ENCODE measurements at places on chromosomes 5 and 9.

DNA sequence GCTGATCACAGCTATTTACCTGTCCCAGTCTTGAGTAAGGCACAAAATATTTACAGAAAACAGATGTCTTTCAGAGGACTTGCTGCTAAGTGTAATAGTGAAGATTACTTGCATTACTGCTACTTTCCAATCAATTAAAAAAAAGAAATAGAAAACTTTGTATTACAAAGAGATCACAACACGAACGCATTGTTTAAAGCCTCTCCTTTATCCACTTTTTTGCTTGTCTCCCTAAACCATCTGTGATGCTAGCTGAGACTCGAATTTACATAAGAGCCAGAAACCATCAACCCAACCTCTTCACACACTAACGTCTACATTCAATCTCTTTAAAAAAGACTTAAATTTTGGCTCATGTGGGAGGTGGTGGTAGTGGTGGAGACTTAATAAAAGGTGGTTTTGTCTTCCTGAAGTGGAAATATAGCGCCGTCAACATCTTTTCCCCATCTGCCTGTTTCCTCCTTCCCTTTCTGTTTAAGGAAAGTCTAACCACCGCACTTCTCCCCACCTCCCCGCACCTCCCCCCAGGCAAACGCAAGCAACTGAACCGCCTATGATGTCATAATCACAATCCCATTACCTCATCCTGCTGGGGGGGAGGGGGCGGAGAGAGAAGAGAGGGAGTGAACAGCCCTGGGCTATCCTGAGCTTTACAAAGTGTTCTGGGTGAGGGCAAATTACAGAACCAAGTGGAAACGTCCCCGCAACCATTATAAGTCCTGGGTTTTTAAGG, 948 bp upstream of the FAM53C start:
- DNase-seq, result no peak

GRCh38 chr5:21765406-21765805, 1087.7 kb downstream of the CDH12 start:
- DNase-seq, result no peak

DNA sequence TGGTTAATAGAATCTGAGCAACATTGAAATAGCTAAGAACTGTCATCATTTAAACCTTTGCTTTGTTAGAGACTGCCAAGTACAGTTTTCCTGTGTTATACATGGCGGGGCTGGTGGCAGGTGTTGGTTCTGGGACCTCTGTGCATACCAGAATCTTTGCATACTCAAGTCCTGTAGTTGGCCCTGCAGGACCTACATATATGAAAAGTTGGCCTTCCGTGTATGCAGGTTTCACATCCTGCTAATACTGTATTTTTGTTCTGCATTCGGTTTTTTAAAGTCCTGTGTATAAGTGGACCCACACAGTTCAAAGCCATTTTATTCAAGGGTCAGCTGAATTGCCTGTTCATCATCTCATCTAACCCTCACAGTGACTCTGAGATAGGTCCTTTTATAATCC, 36.4 kb downstream of the LARP1 start:
- no peak for DNase-seq

DNA sequence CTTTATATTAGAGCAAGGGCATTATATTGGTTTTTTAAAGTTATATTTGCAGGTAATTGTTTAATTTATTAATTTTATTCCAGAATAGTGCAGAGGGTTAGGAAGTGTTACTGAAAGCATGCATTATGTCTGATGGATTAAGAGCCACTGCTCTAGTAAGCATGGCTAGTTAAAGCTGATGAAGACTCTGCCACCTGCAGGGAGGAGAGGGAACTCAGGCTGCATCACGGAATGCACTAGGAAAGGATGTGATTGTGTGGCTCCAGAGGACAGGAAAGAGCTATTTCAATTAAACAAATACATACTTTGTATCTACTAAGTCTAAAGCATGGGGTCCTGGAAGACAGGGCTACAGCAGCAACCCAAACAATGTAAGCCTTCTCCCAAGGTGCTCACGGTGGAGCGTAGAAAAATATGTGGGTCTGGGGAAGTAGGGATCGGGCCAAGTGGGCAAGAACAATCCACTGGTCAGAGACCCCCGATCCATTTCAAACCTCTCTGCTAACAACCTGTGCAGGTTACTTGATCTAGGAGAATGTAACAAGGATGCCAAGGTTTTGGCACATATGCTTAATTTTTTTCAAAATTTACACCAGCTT, 15.3 kb upstream of the GRXCR2 start:
- DNase-seq, result no peak

- DNase-seq, result no peak
These were observed 402.4 kb downstream of the ARHGEF28 start for GRCh38 chr5:74028406-74028805.

DNA sequence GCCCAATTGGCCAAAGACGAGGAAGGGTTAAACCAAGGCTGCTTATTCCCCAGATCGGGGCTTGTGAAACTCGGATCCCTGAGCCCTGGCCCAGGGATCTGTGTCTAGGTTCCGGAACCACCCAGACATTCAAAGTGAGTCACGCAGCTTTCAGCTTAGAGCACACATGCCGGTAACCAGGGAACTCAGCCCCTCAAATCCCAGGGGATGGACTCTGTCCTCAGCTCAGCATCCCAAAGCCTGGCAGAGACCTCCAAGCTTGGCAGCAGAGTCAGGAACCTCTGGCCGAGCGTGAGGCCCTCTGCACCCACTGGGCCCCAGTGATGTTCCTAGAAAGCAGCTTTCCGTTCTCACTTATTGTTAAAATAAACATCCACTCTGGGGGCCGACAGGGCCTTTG, 5.1 kb downstream of the PNPLA7 start:
- DNase-seq, result no peak

GRCh38 chr5:153014194-153014593, 476.3 kb upstream of the GRIA1 start:
- DNase-seq, result no peak

- DNase-seq, result no peak
These were observed 685 bp upstream of the NIPSNAP3A start for GRCh38 chr9:104746798-104747197.

- no peak for DNase-seq
These were observed 93.9 kb upstream of the DMRT1 start for GRCh38 chr9:747567-747966.

- no peak for DNase-seq
These were observed 29.8 kb downstream of the CXXC5 start for GRCh38 chr5:139677736-139678613.

- DNase-seq, result no peak
These were observed 6.4 kb downstream of the PRLR start for GRCh38 chr5:35223787-35224395.

GRCh38 chr5:422323-423232, 20.4 kb upstream of the EXOC3 start:
- DNase-seq, result no peak

GRCh38 chr9:85981369-85981768, 40.4 kb downstream of the NAA35 start:
- DNase-seq, result no peak

GRCh38 chr5:116785106-116785505, 210.5 kb upstream of the SEMA6A start:
- DNase-seq, result no peak

DNA sequence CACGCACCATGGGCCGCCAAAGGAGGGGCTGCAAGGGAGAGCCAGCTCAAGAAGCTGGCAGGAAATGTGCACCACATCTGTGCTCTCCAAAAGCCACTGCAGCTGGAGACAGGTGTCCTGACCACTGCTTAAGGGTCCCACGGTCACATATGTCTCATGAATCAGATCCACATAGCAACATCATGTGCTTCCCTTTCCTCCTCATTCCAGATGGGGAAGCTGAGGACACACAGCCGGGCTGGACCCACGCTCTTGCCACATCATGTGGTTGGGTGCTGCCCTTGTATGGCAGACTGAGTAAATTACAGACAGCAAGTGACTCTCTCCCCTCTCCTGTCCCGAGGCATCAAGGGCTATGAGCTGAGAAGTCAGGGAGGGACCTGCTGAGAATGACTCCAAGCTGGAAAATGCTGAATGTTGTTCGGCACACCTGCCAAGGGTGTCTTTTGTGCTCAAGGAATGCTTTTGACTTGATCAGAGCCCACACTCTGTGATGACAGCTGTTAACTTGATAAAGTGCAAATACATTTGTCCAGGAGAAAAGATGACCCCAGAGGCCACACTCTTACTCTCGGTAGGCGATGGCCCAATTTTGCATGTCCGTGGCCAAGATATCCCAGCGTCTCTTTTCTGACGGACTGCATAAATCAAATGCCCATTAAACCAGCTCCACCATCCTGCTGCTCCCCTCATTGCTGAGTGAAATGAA, 58.2 kb downstream of the NSUN2 start:
- no peak for DNase-seq

GRCh38 chr5:69497006-69497520, 4.5 kb downstream of the OCLN start:
- DNase-seq, result no peak

DNA sequence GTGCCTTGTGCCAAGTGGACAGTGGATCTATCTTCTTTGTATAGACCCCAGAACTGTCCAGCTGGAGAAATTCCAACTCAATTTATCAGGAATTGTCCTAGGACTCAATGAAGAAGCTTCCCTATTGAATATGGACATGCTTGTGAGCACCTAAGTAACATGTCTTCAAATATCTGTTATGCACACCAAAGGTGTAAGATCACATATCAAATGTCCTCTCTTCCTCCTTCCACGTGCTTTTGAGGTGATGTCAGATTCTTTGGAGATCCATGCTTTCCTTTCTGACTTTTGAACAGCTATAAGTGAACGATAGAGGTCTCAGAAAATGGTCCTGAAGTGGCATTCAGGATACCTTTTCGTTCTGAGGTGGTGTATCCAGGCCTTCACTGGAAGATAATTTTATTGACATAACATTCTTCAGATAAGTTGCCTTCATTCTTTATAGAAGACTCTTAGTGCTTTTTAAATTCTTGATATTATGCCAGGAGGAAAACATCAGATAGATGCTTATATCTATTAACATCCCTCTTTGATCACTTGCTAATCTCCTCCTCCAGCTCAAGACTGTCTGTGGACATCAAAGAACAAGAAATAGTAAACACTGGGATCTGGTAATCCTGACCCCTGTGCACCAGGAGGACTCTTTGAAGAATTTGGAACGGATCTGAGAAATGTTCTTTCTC, 246.4 kb downstream of the SMARCA2 start:
- DNase-seq, result no peak

- DNase-seq, result no peak
These were observed 72.5 kb downstream of the MRPS30 start for GRCh38 chr5:44881266-44881665.

DNA sequence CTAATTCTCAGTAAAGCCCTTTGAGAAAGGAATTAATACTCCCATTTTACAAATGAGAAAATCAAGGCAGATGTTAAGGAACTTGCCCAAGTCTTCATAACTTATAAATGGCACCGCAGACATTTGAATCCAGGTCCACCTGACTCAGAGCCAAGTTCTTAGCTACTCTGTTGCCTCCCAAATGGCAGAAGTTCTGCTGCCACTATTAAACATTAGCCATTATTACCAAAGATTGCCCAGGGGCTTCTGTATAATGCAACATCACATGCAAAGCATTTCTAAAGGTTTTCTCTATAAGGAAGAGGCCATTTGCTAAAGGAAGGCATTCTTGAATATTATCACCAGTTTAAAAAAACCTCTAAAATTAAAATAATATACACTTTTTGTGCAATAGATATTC, 28.3 kb downstream of the TPD52L3 start:
- no peak for DNase-seq

DNA sequence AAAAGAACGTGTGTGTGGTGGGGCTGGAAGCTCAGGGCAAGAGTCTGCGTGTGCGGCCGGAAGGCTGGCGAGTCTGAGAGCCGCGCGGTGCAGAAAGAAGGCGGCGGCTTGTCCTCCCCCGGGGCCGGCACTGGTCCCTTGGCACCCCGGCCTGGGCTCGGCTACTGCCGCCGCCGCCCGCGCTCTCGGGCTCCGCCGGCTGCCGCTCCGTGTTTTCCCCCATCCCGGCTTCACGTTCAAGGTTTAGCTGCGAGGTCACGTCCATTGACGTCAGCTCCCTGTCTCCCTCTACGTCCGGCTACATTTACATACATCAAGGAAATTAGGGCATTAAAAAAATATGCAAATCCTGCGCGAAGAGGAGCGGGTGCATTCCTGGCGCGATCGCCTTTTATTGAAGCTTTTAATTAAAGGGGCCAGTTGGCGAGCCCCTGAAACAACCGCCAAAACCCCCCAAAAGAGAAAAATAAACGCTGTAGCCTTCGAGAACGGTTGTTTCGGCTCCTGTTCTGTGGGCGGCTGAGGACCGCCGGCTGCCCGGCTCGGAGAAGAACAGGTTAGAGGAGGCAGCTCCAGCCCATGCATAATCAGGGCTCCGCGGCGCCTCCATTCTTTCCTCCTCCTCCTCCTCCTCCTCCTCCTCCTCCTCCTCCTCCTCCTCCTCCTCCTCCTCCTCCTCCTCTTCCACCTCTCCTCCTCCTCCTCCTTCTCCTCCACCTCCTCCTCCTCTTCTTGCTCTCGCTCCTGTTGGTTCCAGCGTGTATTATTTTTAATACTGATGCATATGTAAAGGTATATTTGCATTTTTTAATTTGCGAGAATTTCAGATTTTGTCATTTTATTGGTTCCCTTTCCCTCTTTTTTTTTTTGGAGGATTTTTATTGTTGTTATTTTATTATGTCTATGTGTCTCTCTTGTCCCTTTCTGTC, 207.0 kb downstream of the MEF2C start:
- DNase-seq, result no peak

DNA sequence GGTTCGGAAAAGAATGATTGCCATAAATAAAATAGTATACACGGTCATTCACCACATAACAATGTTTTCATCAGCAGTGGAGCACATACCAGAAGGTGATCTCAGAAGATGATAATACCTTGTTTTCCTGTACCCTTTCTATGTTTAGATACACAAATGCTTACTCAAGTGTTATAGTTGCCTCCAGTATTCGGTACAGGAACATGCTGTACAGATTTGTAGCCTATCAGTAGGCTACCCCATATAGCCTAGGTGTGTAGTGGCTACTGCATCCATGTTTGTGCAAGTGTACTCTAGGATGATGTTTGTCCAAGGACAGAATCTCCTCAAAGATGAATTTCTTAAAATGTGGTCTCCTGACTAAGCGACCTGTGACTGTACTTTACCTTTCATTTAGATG, 59.2 kb downstream of the ICE1 start:
- DNase-seq, result no peak

GRCh38 chr5:1540166-1540565, 16.4 kb upstream of the LPCAT1 start:
- DNase-seq, result no peak

DNA sequence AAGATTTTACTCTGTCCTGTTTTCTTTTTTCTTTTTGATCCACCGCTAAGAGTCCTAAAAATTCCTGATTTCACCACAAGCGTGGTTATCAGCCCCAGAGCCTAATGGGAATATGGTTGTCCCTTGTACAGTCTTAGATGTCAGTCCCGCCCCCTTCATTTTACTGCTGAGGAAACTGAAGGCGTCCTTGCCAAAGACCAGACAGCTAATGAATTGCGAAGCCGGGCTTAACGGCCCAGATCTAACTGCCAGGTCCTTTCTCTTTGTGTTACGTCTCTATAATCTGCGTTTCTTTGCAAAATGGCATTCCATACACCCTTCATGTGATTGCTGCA, 497 bp downstream of the NSA2 start:
- no peak for DNase-seq

GRCh38 chr5:464446-464842, 21.5 kb downstream of the EXOC3 start:
- DNase-seq, result no peak

GRCh38 chr5:56412601-56413379, 179.7 kb upstream of the ANKRD55 start:
- DNase-seq, result peak; percentile 12

- peak; percentile 34 for DNase-seq
These were observed at the start of gene WNK2 for GRCh38 chr9:93183663-93184431. Gene WNK2 (plus strand): TSS chr9:93184139. CDS start chr9:93184930, 791 bp downstream.

- no peak for DNase-seq
These were observed 2.8 kb downstream of the MGAT4B start for GRCh38 chr5:179803651-179804554.

Measured in naive thymus-derived CD4-positive, alpha-beta T cell (primary cell).